Neural progenitor cell (in vitro differentiated cells): ENCODE measurements at places on chromosomes 2 and 18. TPM values are rescaled to one million over a fixed set of nuclear protein-coding genes. Genes with fewer than 3 reads are reported as not detected.

GRCh38 chr2:109162999-109163398 is 34.0 kb downstream of the SH3RF3 start:
- no peak for DNase-seq
- no peaks in the 10 kb centered on the region for H3K27me3 ChIP-seq
- H3K27ac ChIP-seq, result no peak overlapping the region
- no peaks in the 10 kb centered on the region for H3K4me1 ChIP-seq
- H3K36me3 ChIP-seq, result no peaks in the 10 kb centered on the region

DNA sequence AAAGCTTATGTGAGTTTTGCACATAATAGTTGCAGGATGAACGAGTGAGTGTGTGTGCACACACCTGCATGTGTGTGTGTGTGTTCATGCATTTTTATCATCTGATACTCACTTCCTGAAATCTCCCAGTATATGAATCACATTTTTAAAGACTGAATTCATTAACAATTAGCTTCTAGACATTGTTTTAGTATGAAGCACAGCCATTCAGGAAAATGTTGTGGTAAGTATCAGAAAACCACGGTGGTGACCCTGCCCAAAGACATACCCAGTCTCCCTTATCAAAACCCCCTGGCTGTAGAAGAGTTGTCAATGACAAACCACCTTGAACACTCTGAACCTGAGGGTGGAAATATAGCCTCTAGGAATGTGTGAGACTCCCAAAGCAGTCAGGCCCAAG is 220.8 kb downstream of the ALK start:
- H3K4me3 ChIP-seq, result no peak overlapping the region
- no peaks in the 10 kb centered on the region for H3K4me1 ChIP-seq
- H3K27ac ChIP-seq, result no peak overlapping the region
- H3K36me3 ChIP-seq, result no peaks in the 10 kb centered on the region
- DNase-seq, result no peak

GRCh38 chr2:34011684-34012083 is 412.6 kb upstream of the FAM98A start:
- peaks cover 12% of the 10 kb centered on the region for H3K4me1 ChIP-seq
- DNase-seq, result no peak
- no peaks in the 10 kb centered on the region for H3K36me3 ChIP-seq
- no peak overlapping the region for H3K4me3 ChIP-seq
- H3K27me3 ChIP-seq, result no peaks in the 10 kb centered on the region
- H3K27ac ChIP-seq, result no peak overlapping the region

DNA sequence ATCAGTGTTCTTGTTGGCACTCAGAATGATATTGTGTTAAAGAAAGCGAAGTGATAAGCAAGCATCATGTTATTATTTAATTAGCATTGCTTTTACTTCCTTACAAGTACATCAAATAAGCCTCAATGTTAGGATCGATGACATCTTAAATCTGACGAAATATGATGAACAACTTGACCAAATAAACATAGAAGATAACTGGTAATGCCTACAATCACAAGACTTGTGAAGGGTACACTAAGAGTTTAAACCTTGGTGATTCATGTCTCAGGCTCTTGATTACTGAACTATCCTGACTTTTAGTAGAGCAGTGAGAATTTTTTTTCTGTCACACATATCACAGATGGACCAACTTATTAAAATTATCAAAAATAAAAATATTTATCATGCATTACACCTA is 500.8 kb upstream of the ZEB2 start:
- peaks cover 3% of the 10 kb centered on the region for H3K4me1 ChIP-seq
- H3K27me3 ChIP-seq, result no peaks in the 10 kb centered on the region
- no peak for DNase-seq
- H3K4me3 ChIP-seq, result no peak overlapping the region

DNA sequence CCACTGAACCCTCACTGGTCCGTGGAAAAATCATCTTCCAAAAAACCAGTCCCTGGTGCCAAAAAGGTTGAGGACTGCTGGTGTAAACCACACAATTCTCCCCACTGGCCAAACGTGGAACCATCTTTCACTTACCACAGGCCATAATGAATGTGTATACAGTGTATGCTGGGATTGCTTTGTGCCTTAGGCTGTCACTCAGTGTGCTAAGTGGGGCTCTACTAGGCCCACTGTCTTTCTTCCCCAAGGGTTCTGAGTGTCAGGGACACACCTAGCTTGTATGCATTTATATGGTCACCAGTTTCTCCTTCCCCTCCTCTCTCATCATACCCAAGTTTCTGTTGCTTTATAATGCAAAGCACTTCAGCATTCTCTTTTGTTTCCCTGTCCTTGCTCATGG is 27.2 kb downstream of the SCYGR8 start:
- no peaks in the 10 kb centered on the region for H3K36me3 ChIP-seq
- H3K27me3 ChIP-seq, result no peaks in the 10 kb centered on the region
- no peak overlapping the region for H3K4me3 ChIP-seq
- no peak for DNase-seq

DNA sequence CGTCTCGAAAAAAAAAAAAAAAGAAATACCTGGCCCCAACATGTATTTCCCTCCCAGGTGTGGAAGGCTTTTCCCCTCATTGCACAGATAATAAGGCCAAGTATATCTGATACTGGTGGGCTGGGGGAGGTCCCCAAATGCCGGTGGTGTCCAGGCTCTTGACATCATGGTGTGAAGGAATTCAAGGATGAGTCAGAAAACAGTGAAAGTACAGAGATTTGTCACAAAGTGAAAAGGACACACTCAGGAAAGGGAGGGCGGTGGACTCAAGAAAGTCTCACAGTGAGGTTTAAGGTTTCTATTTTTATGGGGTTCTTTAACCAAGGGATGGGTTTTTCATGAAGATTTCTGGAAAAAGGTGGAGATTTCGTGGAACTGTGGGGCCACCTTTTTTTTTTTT is 37.8 kb upstream of the FZD5 start:
- DNase-seq, result no peak
- no peak overlapping the region for H3K27ac ChIP-seq
- no peaks in the 10 kb centered on the region for H3K36me3 ChIP-seq
- peaks cover 46% of the 10 kb centered on the region for H3K4me1 ChIP-seq
- no peaks in the 10 kb centered on the region for H3K27me3 ChIP-seq

GRCh38 chr2:196112418-196113034 is 43.9 kb upstream of the DNAH7 start:
- H3K27me3 ChIP-seq, result no peaks in the 10 kb centered on the region
- no peak overlapping the region for H3K4me3 ChIP-seq
- H3K4me1 ChIP-seq, result peaks cover 27% of the 10 kb centered on the region
- H3K27ac ChIP-seq, result peak overlapping the region; percentile 88
- H3K36me3 ChIP-seq, result no peaks in the 10 kb centered on the region

DNA sequence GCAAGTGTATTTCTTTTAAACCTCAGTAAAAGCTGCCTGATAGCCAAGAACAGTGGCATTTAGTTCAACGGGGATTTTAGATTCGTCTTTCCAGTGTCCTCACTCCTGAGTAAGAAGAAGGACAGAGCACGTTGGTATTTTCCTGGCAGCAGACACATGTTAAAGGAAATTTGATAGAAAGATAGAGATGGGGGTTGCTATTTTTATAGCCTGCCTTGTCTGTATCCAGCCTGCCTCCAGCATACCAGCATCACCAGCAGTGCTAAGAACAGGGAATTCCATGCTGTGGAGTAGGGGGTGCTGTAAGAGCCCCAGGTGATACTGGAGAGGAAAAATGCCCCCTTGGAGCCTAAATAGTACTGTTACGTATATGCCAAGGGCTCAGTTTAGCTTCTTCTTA is 1.1 kb upstream of the SMYD1 start:
- H3K27me3 ChIP-seq, result no peaks in the 10 kb centered on the region
- no peaks in the 10 kb centered on the region for H3K36me3 ChIP-seq

GRCh38 chr2:157438863-157439823 is 4.7 kb downstream of the CYTIP start:
- H3K4me1 ChIP-seq, result no peaks in the 10 kb centered on the region
- DNase-seq, result no peak
- H3K36me3 ChIP-seq, result no peaks in the 10 kb centered on the region
- no peaks in the 10 kb centered on the region for H3K27me3 ChIP-seq

Gene DNAH7
- 0.25 and 0.49 TPM in 2 replicates for total RNA-seq

Gene TUBB8B
- total RNA-seq, result 0.36 and 0.62 TPM in 2 replicates

Gene TMEM169
- total RNA-seq, result 17.9 and 19.6 TPM in 2 replicates
